Stimulated activated naive CD8-positive, alpha-beta T cell treated with anti-CD3 and anti-CD28 coated beads, Interleukin-15, amount 100 ng/mL, for 72 hours (primary cell): ENCODE measurements at places on chromosomes 1 and 21.

DNA sequence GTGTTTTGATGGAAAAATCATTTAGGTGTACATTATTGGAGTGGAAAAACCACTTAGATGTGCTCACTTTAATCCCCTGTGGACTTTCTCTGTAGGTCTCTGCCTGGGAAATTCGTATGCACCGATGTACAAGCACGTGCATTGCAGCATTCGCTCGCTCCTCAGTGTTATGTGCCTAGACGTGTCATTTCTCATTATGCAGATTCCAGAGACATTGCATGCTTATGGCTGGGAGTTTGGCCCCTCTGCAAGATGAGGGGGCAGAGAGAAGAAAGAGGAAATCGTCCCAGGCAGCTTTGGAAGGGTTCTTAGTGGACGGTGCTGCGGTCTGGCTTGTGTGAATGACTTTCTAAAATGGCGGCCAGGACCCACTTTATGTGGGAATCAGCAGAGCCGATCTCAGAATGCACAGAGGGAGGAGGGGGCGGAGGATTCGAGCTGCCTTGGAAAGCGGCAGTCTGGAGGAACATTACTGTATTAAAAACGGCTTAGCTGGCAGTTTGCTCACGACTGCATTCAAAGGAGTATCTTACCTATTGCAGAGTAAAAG is 2.3 kb downstream of the SPEN start:
- DNase-seq: peak; percentile 7

DNA sequence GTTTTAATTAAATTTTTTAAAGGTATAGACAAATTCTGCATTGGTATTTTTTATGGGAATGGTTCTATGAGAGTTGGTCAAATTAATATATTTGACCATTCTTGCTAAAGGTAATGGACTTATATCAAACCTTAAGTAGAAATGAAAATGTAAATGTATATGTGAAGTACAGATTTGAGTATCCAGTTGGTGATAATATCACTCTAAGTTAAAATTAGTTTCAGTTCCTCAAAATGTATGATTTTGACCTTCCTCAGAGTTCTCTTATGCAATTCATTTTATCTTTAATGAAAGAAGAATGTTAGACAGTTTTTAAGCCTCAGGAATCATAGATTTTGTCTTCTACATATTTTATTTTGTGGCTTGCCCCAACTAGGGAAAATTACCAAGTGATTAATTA is 1291.5 kb upstream of the B3GALT2 start:
- no peak for DNase-seq

DNA sequence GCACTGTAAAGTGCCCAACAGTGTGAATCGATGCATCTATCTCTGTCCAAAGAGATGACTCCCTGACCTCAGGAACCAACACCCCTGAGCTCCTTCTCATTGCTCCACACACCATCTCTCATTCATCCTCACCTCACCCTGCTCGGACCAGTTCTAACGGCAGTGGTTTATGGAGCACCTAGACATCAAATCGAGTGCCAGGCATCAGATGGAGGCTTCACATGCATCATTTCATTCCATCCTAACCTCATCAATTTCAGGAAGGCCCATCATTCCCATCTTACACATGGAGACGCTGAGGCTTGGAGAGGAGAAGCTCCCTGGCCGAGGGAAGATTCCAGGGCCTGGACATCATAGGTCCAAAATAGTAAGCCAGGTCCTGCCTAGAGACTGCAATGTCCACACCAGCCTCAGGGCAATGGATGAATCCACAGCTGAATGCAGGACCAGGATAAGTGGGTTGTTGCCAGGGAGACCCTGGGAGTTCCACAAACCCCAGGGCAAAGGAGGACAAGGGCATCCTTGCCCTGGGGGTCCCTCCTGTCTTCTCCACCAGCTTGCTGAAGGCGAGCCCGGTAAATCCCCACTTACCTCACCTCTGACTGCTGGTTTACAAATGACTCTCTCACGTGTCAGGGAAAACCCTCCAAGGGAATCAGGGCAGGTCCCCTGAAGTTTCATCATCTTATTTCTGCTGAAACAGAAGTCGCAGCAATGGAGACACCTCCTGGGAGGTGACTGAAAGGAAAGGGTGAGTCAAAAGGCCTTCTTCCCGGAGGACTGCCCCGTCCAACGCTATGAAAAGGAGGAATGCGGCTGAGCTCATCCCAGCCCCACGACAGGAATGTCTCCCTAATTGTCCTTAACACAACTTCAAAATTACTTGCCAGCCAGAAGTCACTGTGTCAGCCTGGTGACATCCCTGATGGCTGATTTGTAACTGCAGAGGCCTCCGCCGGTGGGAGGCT is 9.0 kb upstream of the IFFO2 start:
- DNase-seq: peak; percentile 71

- no peak for DNase-seq
These were observed 932.8 kb downstream of the TTLL7 start for GRCh38 chr1:83065952-83066727.

DNA sequence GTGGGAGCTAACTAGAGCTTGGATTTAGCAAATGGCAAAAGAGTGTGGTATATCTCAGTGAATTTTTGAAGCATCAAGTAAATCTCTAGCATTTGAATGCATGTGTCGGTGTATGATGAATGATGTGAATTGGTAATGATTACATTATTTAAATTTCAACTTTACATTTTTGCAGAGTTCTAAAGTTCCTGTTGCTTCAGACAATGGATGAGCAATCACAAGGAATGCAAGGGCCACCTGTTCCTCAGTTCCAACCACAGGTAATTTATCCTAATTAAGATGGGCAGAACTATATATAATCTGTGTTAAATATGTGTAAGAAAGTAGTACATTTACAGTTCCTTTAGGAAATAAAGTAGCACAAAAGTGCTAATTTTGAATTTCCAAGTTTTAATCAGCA is 75.6 kb downstream of the NEK7 start:
- no peak for DNase-seq

DNA sequence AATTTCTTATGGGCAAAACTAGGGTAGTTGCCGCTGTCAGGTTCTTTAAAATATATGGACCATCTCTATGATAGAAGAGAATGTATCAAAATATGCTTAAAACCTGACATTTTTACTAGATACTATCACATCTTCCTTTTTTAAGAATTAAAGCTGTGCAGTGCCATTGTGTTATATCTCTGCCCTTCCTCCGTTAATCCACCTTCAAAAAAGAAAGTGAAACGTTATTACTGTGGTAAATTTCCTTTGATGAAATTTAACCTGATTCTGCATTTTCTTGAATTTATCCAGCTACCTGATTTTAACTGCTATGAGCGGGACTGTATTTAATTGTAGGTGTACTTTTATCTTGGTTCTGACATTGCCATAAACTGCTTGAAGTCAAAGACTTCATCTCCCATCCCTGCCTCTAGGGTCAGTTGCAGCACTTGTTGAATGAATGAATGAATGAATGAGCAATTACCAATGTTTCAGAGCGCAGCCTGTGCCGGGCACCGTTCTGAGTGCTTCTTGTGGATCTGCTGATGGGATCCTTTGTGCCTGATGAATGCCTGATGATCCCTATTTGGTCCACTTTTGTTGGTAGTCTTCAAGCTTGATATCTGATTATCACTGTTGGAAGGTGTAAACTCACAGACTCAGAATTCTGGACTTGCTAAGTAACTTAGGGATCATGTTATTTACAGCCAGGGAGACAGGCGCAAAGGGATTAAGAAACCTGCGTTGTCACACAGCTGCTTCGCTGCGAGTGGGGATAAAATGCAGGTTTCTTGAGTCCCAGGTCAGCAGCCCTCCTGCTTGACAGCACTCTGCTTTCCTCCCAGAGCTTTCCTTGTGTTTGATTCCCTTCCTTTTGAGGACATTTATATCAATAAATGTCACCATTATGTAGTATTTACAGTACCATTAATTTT is 30.1 kb downstream of the SMYD2 start:
- DNase-seq: no peak

DNA sequence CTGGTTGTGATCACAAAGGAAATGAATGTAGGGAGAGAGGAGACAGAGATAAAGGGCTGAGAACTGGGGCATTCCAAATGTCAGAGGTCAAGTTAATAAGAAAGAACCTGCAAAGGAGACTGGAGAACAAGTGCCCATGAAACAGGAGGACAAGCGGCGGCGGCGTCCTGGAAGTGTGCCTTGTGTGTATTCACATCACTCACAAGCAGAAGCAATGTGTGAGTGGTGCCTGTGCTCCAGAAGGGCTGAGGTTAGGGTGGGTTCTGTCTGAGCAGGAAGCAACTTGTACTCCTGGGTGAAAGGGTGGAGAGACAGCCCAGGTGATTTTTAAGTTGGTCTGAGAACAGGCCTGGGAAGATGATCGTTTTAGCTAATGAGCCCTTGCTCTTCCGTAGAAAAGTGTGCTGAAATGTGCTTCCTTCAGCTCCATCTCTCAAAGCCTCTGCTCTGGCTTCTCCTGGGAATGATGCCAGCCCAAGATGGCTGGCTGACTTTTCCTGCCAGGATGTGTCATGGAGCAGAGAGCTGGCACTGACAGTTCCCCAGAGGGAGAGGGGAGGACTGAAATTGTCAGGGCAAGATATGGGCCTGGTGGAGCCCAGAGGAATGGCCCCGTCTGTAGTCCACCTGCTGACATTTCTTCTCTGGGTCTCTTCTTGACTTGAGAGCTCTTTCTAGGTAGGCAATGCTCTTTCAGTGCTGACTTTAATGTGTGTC is 25.1 kb upstream of the PLEKHA6 start:
- DNase-seq: no peak

- DNase-seq: no peak
These were observed 250.0 kb downstream of the SPATA17 start for GRCh38 chr1:217881131-217881543.

DNA sequence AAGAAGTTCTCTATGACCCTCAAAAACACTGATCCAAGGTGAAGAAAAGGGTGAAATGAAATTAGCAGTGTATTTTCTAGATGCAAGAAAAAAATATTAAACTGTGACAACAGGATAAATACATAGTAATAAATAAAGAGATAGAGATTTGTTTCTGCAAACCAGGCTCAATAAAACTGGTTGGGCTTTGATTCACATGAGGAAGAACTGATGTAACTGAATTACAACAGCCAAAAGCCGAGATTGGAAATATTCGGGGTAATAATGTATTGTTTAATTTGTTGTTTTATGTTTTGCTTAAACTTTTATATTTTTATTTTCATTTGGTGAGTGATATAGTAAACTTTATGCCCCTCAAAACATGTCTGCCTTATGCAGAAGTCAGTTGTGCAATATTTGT is 285.0 kb downstream of the BRINP3 start:
- no peak for DNase-seq

DNA sequence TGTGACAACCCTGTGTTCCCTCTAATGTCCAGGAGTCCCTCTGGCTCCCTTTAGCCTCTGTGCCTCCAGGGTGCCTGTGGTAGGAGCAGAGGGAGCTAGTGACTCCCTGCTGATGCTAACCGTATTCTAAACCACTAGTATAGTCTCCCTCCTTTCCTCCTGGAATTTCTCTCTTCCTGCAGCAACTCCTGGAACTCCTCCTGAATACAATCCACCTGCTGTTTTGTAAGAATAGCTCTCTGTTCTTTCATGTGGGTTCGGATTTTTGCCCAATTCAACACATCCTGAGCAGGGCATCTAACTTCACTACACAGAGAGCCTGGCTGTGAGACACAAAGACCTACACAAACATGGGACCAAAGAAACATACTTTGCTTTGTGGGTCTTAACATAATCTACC is 107.9 kb downstream of the RUNX1 start:
- no peak for DNase-seq

DNA sequence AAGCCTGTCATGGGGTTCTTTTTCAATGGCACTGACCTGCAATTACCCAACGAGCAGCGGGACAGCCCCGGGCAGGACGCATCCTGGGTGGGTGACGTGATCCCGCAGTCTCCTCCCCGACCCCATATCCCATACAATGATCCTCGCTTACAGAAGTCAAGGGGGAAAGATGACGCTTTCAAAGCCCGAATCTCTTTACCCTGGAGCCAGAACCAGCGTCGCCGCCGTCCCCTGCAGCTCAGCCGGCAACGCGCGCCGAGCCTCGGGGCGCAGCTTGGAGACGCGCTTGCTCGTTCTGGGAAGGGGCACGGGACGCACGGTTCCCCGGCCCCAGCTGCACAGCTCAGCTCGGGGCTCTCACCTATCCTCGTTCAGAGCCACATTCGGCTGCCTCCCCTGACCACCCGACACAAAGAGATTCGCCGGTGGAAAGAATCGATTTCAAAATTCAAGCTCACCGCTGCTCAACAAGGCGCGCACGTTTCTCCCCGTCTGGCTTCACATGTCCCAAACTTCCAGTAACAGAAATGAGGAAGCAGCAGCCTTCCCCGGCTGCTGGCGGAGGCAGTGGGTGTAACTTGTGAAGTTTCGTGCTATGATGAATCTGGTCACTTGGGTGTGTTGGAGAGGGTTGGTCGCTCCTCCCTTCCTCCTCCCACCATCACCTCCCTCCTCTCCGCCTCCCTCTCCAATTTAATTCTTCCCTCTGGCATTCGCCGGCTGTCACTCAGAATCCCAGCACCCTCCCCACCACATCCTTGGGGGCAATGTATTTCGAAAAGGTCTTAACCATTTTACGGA is at the start of gene TIAM1:
Gene TIAM1 (minus strand): TSS at position 582 of the 801 bp plus-strand sequence. CDS start 77,289 bp downstream, outside the sequence.
- DNase-seq: no peak

DNA sequence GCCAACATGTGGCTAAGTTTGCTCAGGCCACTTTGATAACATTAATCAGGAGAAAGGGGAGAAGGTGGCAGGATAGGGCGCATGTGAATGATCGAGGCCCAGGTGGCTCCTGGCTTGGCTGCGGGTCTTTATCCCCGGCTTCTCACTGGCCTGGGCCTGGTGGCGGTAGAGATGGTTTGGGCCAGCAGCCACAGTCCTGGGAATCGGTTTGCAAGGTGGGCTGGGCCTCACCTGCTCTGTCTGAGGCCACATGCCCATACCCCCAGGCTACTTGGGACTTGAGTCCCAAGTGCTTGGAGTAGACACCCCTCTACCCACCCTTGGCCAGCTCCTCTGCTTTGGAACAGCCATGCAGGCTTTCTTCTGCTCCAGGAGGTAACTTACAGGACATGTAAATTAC is 49.7 kb upstream of the DISP3 start:
- DNase-seq: no peak

DNA sequence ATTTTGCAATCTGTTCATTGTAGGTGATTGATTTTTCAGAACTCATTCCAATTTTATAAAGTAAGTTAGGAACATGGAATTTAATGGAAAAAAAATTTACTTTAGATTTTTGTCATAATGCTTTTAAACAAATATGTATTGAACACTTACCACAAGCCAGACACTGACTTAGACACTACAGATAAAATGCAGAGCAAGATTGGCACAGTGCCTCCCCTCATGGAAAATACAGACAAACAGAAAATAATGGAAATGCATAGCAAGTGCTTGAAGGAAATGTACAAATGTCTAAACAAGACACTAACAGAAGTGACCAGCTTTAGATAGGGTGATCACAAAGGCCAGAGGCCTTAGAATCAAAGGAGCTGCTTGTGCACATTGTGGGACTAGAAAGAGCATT is 260.5 kb upstream of the ADGRL2 start:
- no peak for DNase-seq

DNA sequence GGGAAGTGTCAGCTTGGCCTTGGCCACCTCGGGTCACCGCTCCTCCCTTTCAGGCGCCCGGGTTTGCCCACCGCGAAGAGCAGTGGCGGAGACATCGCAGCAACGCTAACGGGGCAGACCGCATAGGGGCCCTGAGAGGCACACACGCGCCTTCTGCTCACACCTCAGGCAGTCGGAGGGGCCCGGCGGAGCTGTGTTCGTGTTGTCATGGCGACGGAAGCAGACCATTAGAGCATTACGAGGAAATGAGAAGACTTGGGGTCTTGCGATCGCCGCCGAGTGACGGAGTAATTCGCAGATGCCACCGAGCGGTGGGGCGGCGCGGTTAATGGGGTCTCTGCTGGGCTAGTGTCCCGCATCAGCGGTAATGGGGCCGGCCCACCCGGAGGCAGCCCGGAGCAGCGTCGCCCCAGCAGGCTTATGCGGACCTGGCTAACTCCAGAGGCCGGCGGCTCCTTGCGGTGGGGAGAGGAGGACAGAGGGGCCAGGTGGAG is 144.1 kb downstream of the TNR start:
- DNase-seq: no peak
